ENCODE measurements at places on chromosomes 12 and 14.

GRCh38 chr14:68047906-68048305, 228.3 kb downstream of the RAD51B start:
- no peak for DNase-seq

DNA sequence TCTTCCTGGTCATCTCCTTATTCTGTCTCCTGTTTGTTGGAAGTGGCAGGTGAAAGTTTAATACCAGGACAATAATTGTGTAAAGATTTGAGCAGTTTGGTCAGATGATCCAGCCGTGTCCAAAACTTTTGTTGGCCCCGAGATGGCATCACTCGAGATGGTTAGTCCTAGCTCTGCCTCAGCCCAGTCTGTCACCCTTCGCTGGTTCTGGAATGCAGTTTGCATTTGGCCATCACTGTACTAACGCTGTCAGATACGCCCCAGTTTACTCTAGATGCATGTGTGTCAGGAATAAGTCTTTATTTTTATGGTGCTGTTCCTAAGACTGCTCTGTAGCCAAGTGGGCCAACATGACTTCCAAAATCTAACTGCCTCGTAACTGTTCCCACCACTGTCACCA, 79.6 kb downstream of the MOK start:
- no peak for DNase-seq

DNA sequence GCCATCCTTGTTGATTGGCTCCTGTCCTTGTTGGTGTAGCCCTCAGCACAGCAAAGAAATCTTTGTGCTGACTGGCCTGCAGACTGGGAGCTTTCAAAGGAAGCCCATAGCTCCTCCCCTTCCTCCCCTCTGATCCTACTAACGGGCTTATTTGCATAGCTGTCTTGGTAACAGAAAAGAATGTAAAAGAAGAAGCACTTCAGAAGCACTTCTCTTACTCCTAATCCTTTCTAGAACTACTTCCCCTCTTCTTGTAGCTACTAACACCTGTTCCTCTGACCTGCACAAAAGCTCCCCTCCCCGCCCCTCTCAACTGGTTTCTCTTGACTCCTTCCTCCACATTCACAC, 14.3 kb upstream of the RIC8B start:
- DNase-seq, result no peak

DNA sequence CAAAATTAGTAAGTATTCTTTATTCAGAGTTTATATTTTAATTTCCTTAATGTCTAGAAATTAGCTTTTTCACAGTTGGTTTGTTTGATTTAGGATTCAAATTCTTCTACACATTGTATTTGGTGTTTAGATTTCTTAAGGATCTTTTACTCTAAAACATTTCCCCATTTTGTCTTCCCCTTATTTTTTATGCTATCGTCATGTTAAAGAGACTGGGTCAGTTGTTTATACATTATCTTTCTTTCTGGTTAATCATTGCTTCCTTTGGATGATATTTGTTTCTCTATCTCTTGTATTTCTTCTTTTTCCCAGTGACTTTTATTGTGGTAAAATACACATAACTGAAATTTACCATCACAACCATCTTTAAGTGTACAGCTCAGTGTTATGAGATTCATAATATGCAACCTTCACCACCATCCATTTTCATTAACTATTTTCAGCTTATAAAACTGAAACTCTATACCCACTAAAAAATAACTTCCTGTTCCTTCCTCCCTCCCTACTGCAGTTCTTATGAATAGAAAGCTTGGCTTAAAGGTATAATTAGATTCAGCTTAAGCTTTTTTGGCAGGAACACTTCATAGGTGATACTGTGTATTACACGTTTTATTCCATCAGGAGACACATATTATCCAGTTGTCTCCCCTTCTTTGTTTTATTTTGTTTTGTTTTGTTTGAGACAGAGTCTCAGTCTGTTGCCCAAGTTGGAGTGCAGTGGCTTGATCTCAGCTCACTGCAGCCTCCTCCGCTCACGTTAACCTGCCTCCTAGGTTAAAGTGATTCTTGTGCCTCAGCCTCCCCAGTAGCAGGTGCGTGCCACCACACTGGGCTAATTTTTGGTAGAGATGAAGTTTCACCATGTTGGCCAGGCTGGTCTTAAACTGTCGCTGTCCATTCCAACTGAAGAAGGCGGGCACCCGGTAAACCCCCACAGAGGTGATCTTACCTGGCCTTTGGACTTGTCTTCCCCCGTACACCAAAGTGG, 45.0 kb downstream of the NOPCHAP1 start:
- DNase-seq, result no peak

GRCh38 chr12:114481200-114481535, 75.2 kb upstream of the TBX5 start:
- no peak for DNase-seq

DNA sequence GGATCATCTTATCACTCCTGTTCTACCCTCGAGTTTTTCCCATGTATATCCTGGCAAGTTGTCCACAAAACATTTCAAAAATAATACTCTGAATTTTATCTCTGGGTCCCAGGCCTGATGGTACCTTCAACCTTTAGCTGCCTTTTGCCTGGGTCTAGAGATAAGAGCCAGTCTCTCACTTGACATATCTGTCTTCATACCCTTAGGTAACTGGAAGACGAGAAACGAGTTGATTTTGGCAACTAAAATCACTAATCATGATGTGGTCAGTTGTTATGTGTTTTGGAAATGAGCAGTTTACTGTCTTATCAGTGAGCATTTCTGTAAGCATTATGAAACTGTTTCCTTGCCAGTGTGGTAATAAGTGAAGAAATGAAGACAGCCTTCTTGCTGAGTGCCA, 6.3 kb downstream of the RNF10 start:
- no peak for DNase-seq

DNA sequence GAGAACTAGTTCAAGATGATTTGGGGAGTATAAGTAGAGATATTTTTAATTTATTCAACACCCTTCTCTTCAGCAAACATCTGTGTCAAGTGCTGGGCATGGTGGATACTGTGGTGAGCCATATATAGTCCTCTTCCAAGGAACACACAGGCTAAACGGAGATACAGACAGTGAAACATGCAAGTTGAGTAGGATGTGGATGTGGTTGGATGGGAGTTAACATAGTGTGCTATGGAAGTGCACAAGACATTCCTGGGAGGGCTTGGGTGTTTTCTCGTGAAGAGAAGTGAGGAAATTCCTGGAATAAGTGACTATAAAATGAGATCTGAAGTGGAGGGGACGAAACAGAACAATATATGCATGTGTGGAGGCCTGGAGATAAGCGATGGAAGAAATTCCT, 181.1 kb upstream of the NPAS3 start:
- no peak for DNase-seq

GRCh38 chr14:99936056-99936455, 129.2 kb upstream of the EVL start:
- no peak for DNase-seq

DNA sequence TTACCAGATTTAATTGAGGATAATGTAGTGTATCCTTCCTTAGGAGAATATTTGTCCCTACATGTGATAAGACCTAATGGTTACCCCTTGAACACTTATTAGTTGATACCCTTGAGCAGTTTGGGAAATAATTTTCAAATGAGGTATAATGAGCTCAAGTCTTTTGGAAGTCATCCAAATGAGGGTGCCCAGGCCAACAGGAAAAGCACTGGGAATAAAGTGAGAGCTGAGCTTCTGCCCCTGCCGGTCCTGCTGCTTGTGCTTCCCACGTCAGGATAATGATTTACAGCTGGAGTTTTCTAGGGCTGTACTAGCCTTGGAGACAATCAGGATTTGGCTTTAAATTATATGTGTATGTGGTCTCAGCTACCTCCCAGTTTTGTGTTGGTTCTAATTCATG, 178.8 kb upstream of the FRMD6 start:
- DNase-seq, result no peak

DNA sequence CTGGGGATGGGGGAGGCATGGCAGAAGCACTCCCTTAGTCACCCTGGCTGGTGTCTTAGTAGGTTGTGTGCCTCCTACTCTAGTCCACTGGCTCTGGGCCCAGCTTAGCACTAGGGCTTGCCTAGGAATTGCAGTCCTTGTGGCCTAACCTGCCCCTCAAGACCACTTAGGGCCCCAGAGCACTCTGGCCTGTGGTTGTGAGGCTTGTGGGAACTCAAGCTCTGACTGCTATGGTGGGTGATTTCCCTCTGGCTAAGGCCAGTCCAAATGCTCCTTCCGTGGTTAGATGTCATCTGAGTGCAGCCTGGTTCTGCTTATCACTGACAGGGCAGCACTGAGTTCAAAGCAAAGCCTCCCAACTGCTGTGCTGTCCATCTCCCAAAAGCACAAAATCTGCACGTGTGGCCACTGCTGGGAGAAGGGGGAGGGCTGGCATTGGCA, 20.2 kb downstream of the FGD4 start:
- no peak for DNase-seq

DNA sequence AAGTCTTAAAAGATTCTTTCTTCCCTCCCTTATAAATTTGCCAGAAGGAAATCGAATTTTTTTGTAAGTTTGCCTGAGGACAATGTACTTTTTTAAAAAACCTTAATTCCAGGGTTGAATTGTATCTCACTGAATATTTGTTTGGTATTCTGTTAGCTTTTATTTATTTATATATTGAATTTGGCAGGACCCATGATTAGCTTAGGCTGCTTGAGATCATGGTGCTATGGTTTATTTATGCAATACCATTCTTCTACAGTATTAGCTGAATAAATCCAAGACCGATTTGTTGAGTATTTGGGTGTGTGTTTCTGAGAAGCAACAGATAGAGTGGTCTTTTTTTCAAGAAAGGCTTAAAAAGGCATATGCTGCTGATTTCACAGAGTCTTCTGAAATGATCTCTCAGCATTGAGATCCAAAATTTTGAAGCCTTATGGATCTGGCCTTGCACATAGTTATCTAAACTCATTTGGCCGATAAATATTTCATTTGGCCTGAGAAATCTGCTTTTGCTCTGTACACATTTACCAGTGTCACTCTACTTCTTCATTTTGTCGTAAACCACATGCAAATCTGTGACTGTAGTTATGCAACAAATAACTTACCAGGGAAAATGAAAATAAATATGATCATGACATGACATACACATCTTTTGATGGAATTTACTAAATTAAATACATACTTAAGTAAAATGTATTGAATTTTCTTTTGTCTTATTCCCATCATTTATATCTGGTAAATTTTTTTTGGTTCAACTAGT, 265.8 kb upstream of the FLRT2 start:
- DNase-seq, result no peak

DNA sequence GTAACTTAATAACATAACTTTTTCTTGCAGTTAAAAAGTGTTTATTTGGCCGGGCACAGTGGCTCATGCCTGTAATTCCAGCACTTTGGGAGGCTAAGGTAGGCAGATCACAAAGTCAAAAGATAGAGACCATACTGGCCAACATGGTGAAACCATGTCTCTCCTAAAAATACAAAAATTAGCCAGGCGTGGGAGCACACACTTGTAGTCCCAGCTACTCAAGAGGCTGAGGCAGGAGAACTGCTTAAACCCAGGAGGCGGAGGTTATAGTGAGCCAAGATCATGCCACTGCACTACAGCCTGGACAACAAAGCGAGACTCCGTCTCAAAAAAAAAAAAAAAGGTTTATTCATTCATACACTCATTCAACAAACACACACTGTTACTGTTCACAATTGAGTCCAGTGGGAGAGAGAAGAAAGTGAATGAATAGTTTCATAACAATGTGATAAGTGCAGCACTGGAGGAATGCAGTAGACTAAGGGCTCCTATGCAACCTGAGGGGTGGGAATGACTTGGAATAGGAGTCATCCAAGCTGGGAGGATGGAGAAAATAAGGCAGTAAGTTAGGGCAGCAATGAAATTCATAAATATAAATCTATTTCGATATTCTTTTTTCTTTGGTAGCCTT, 19.8 kb downstream of the DAD1 start:
- no peak for DNase-seq

DNA sequence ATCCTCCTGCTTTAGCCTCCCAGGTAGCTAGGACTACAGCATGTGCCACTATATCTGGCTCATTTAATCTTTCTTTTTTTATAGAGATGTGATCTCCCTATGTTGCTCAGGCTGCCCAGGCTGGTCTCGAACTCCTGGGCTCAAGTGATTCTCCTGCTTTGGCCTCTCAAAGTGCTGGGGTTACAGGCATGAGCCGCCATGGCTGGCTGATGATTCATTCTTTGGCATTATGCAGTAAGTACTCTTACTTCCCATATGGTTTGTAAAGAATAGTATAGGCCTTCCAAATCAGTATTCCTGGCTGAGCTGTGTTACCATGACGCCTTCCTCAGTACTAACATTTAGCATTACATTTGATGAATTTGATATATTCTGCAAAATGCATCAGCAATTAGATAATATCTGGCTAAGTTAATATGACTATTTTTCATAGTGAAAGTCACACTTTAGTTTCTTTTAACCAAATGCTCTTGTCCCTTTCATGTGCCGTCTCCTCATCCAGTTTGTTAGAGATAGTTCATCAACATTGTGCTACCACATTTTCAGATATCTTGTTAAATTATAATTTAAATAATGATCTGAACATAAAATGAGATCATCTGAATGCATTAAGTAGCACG, 3.2 kb upstream of the MIA2 start:
- no peak for DNase-seq

GRCh38 chr12:132083614-132083940, 60.5 kb downstream of the DDX51 start:
- DNase-seq, result no peak

DNA sequence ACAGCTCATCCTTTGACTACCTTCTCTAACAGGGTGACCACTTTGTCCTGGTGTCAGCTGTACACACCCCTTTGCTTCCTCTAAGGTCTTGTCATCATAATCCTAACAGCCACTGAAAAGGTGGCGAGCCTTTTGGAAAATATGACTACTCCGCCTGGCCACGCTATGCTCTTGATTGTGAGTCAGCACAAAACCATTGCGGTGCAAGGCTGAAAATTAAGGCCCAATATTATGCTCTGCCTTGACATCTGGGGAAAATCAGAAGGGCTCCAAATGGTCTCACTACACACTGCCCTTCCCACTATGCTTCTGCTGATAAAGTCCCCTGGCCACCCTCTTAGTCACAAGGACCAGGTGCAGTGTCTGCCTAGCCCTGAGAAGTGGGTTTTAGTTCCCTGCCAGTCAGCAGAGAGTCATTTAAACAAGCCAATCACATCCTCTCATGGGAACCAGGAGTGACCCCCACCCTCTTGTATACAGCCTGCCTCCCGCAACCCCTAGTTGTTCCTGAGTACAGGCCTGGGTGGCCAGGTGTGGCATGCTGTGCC, 34.3 kb downstream of the FGD6 start:
- DNase-seq, result no peak

- no peak for DNase-seq
Measured at GRCh38 chr12:121430833-121431415, 31.0 kb downstream of the RNF34 start.

DNA sequence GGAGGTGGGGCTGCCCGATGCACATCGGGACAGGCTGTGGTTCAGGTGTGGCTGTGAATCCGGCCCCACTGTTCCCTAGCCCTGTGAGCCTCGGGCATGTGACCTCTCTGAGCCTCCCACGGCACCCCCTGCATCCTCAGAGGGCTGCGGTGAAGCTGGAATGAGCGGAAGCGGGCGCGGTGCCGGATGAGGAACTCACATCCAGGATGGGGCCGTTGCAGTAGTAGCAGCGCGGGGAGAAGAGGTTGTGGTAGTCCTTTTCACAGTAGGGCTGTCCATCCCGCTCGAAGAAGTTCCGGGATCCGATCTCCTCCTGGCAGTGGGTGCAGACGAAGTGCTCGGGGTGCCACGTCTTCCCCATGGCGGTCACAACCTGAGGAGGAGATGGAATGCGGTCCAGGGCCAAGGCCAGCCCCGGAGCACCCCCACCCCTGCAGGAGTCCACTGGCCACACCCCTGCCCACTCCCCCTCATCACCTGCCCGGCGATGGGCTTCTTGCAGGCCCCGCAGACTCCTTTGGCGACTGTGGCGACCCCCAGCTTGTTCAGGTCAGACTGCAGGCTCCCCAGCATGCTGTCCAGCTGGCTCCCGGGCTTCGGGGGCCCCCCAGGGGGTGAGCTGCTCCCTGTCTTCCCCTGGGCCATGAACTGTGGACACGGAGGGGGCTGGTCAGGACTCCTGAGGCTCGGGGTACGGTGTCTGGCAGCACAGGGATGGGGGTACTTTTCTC, 13.9 kb upstream of the RPLP0 start:
- DNase-seq, result no peak

Data from stimulated activated CD8-positive, alpha-beta memory T cell treated with anti-CD3 and anti-CD28 coated beads, Interleukin-7, amount 100 ng/mL, for 1 hour (primary cell).